ENCODE measurements at places on chromosomes 16 and 17. TPM values are rescaled to one million over a fixed set of nuclear protein-coding genes. Genes with fewer than 3 reads are reported as not detected.

GRCh38 chr17:10295728-10296343 is 77.0 kb downstream of the MYH13 start:
- peak; percentile 89 for DNase-seq

- DNase-seq: no peak
Observed at GRCh38 chr17:11618861-11619566, 20.7 kb downstream of the DNAH9 start.

DNA sequence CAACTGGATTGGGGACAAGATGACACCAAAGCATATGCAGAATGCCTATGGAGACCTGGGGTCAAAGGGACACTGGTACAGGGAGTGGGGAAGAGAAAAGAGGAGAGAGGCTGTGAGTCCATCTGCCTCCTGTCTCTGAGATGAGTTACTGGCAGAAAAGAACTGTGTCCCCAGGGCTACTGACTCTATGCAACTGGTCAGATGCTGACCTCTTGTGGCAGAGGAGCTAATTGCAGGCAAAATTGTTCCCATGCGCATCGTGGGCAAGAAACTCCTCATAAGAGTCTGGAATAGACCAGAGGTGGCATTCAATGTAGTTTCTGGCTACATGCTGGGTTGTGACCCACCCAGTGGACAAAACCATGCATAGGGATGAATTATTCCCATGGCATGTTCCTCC is 26.1 kb upstream of the MLKL start:
- peak; percentile 85 for DNase-seq

DNA sequence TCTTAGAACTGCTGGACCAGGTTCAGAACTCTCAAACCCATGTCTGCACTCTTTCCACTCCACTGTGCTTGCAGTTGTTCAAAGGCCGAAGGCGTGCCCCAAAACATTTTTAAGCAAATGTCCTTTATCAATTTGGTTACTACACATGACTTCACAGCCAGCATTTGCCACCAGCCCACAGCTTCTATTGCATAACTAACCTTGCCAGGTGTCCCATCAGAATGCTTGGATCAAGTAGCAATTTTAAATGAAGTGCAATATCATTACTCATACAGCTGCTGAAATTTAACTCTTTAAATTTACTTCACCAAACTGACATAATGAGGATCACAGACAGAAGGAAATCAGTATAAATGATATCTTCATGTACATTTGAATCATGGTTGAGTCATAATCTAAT is 29.8 kb upstream of the HS3ST3A1 start:
- no peak for DNase-seq

DNA sequence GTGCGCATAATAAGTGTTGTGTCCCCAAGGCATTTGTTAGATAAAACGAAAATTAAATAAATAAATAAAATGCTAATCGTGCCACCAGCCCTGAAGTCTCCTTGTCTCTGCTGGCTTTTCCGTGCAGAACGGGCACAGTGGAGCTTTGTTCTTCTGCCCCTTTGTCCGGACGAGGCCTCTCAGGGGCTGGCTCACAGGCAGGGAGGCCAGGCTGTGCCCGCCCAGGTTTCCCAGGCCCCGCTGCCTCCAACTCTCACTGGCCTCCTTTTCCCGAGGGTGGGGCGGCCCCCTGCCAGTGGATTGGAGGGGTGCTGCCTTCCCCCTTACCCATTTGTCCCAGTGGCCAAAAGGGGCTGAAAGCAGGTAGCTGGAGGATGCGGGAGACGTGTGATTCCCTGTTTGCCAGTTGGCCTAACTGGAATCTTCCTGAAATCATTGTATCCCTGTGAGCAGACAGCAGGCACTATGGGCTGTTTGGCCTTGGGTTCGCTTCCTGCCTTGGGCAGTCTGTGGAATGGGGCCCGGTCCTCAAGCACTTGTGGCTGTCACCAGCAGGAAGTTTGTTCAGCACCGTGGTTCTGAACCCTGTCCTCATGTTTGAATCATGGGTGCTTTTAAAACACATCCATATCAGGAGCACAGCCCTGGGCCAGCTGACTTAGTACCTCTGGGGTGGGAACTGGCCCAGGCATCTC is 64.4 kb downstream of the KSR1 start:
- no peak for DNase-seq

The MOSMO gene
- 8.7 TPM for total RNA-seq

The PYDC1 gene
- not detected for total RNA-seq

DNA sequence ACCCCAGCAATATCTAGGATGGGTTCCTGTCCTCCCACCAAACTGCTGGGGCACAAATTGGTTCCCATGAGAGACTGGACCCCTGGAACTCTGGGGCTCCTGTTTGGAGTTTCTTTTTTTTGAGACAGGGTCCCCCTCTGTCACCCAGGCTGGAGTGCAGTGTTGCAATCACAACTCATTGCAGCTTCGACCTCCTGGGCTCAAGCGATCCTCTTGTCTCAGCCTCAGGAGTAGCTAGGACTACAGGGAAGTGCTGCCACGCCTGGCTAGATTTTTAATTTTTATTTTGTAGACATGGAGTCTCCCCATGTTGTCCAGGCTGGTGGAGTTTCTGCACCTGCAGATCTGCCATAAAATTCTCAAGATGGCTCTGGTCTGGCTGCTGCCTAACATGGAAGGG is 56.3 kb upstream of the BRD7 start:
- DNase-seq: no peak

Measured in Karpas-422 (cell line).